Stimulated activated CD4-positive, alpha-beta T cell treated with anti-CD3 and anti-CD28 coated beads, Interleukin-15, amount 100 ng/mL, for 1 hour (primary cell): ENCODE measurements at places on chromosomes 4 and X.

GRCh38 chr4:52907510-52907909, 45.4 kb downstream of the RASL11B start:
- DNase-seq = no peak

DNA sequence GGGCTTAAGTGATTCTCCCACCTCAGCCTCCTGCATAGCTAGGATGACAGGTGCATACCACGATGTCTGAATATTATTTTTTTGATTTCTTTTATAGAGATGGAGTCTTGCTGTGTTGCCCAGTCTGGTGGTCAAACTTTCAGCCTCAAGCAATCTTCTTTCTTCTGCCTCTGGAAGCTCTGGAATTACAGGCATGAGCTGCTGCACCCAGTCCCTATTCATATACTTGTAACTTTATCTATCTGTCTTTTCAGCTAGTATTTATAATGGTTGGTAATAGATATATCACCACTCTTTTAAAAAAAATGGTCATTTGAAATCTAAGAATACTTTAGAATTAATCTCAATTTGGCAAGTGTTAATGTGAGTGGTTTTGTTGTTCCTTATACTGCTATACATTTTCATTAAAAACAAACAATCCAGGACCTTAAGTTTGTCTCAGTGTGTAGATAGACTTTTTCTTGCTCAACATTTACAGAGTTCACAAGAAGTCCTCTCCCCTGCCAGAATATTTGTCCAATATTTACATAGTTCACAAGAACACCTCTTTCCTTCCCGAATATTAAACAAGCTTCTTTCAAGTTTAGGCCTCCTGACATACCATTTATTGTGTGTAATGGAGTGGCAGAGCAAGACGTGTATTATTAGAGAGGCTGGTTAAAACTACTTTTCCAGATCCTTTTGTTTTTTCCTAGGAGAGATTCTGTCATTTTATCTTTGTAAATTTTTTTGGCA, 1197.4 kb upstream of the ADGRL3 start:
- DNase-seq = no peak

GRCh38 chrX:340121-340520, 21.5 kb upstream of the GTPBP6 start:
- no peak for DNase-seq

- DNase-seq = no peak
Observed at GRCh38 chr4:94678896-94679295, 78.9 kb upstream of the BMPR1B start.

DNA sequence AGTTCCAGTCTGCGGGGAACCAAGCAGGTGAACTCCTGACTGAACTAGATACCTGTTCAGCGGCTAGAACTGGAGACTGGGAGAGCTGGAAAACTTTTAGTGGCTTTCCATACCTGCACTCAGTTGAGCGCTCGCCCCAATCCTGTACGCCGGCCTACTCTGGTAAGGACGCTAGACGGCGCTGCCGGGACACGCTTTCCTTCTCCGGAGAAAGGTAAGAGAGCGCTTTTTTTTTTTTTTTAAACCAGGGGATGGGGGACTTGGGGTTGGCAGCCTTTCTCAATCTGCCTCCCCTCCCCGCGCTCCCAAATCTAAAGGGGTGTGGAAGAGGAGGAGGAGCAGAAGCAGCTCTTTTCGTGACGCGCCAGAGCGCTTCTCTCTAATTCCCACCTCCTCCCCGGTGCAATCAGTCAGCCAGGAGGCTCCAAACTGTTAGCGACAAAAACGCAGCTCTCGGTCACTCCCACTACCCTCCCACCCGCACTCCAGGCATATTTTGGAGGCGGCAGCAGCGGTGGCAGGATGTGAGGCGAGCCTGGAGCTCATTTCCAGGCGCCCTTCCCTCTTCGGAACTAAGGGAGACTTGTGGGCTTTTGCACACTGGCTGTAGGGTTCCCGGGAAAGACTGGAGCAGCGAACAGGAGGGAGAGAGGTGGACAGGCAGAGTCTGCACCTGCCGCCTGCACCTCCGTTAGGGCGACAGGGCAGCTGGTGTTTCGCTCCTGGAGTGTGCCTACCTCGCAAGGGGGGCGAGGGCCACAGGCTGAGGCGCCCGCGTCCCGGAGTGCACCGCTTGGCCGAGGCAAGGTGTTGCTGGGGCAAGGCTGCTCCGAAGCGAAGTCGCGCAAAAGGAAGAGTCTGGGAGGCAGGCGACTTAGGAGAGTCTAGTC, at the start of gene IL1RAPL2:
Gene IL1RAPL2 (plus strand): TSS at position 409 of the 890 bp plus-strand sequence.
- DNase-seq = no peak

DNA sequence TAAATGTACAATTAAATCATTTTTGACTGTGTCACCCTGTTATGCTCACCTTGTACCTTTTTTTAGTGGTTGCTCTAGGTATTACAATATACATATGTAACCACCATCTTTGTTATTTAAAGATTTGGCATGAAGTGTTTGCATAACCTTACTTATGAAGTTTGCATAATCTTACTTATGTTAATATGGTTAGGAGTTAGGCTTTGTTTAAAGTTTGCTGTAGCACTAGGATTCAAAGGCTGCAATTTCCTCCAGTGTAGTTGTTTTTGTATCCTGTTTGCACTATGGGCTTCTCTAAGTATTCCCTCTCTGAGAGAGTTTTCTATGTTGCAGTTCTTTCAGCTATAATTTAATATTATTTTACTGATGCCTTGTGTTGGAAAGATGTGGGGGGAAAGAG, 15.0 kb upstream of the GSPT2 start:
- no peak for DNase-seq

DNA sequence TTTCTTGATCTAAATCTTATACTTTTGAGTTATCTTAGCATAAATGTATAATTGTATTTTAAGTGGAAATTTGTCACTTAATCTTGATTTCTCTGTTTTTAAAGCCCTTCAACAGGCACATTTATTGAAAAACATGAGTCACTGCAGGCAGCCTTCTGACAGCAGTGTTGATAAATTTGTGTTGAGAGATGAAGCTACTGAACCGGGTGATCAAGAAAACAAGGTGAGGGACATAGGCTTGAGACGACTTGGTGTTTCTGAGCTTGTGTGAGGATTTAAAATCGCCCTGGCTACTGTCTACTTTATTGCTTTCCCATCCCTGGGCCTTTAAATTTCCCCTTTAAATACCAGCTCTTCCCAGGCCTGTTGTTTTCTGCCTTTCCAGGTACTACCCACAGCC, 55.7 kb downstream of the HTT start:
- no peak for DNase-seq

- DNase-seq = no peak
Observed at GRCh38 chrX:29241809-29242208, 654.6 kb downstream of the IL1RAPL1 start.

DNA sequence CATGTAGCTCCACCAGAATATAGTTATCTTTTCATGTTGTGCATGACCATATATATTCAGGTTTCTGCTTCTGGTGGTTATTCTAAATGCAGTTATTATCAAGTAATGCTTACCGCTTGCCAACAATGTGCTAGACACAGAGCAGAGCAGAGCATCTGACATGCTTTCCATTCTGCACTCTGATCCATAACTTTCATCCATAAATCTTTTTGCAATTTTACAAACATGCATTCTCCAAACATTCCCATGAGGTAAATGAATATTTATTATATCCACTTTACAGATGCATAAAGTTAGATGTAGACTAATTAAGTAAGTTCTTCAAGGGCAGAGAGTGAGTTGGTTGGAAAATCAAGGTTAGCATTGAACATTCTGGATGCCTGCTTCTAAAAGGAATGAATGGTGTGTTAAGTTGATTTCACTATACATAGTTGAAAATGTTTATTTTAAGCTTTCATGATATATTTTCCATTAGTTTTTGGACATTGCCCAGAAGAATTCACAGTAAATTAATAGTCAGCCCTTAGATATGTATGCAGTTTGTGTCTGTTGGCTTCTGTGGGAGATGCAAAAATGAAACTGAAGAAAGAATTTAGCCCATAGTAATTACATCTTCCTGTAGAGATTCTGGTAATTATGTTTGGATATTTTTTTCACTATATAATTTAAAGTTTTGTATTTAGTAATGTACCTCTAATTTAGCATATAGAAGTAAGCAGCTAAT, 867.8 kb downstream of the CCSER1 start:
- DNase-seq = no peak

DNA sequence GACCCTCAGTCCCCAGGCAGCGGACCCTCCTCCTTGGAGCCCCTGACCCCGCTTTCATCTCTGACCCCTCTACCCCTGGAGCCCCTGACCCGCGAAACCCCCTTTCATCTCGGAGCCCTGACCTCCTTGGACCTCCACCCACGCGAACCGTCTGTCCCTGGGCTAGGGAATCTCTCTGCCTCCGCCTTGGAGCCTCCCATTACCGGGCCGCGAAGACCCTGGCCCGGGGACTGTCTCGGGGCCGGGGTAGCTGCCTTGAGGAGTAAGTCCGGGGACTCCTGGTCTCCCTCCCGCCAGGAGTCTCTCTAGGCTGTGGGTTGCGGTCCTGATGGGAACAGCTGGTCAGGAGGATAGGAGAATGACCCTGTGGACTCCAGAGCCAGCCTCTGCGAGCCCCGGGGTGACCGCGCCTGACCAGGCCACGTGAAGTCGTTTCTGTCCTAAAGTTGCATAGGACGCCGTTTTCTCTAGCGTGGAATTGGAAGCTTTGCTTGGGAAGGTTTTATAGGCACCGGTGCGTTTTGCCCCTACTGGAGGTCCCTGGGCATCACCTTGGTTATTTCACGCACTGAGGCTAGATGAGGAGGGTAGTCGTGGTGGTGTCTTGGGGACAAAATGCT, 824 bp downstream of the TBC1D14 start:
- DNase-seq = no peak

DNA sequence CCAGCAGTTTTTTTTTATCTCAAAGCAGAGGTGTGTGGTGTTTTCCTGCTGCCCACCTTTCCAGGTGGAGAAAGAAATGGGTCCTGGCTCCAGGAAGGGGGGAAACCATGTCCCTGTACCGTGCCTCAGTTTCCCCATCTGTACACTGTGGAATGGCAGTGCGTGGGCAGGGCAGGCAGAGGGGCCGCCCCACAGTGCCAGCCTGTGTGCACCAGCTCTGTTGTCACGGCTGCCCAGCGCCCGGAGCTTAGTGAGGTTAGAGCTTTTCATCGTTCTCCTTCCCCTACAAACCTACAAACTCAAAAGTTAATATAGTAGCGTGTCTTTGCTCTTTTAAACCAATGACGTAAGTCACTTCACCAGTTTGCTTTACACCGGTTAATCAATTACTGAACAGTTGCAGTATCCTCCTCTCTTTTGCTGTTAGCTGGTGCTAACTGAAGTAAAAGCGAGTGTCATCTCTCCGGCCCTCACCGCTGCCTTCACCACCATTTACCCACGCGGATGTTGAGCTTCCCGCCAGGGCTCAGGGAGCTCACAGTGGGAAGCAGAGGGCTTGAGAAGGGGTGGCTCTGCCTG, 114.8 kb upstream of the ADRA2C start:
- DNase-seq = no peak

DNA sequence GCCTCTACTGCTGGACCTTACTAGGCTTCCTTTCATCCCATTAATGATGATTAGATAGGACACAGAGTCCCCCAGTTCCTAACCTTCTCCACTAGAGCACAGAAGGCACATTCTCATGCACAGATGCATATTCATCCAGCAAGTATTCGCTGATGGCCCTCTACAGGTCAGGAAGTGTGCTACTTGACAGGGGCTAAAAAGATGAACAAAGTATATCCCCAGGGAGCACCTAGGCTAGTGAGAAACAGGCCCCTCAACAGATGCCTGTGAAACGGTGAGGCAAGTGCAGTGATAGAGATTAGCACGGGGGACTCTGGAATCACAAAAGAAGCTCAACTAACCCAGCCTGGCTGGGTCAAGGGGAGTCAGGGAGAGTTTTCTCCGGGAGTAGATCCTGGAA, 95.8 kb downstream of the MGST2 start:
- DNase-seq = no peak

GRCh38 chr4:101346351-101347266, 717 bp downstream of the PPP3CA start:
- DNase-seq = peak; percentile 35

GRCh38 chrX:69182818-69183380, 17.6 kb upstream of the PJA1 start:
- no peak for DNase-seq

DNA sequence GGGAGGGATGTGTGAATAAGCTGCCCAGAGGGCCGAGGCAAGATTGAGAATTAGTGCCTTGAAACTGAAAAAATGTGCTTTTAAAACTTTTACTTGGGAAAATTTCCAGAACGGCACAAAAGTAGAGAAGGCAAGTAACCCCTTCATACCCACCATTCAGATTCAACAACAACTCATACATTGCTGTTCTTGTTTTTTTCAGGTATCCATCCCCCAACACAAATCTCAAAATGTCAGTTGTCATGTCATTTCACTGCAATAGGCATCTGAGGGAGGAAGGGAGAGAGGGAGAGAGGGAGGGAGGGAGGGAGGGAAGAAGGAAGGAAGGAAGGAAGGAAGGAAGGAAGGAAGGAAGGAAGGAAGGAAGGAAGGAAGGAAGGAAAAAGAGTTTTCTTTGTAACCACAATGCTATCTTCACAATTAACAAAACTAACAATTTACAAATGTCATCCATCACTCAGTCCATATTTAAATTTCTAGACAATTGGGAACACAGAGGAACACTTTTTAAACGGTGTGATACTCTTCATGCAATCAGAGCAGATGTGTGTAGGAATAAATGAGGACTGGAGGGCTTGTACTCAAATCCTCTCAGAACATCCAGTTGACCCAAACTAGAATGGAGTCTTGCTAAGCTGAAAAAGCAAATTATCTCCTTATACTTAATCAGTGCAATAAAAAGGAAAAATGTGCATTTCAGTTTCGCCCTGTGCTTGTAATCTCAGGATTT, 54.8 kb upstream of the ADGRG2 start:
- DNase-seq = no peak

DNA sequence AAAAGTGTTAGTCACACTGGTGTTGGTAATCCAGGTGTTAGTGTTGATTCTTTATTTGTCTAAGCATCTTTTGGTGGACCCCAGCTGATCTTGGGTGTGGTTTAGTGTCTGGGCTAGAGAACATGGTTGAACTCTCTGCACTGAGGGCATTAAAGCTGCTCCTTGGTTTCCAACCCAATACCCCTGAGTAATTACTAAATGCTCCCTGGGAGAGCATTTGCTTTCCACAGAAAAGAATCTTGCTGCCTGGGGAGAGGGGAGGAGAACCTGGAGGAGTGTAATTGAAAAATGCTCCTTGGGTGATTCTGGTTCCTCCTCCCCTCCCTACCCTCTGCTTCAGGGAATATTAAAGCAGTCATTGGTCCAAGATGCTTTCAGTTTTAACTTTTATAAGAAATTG, 3.1 kb downstream of the GUCY1B1 start:
- DNase-seq = no peak

GRCh38 chrX:153539171-153539978, 21.9 kb downstream of the ATP2B3 start:
- peak; percentile 22 for DNase-seq

GRCh38 chrX:103092942-103093341, at the start of gene NXF3:
Gene NXF3 (minus strand): TSS chrX:103093143. CDS start chrX:103093023, 120 bp downstream.
- no peak for DNase-seq

GRCh38 chrX:71909956-71910355, 689 bp upstream of the NHSL2 start:
- DNase-seq = no peak

GRCh38 chr4:183830438-183830985, 74.6 kb upstream of the STOX2 start:
- DNase-seq = no peak

- no peak for DNase-seq
Observed at GRCh38 chr4:132982151-132982550, 166.9 kb upstream of the PCDH10 start.

- no peak for DNase-seq
Observed at GRCh38 chr4:67054896-67055295, 490.4 kb downstream of the CENPC start.

GRCh38 chr4:84894621-84895020, 71.9 kb downstream of the WDFY3 start:
- DNase-seq = no peak
